ENCODE measurements at places on chromosomes 5 and 9. TPM values are rescaled to one million over a fixed set of nuclear protein-coding genes. Genes with fewer than 3 reads are reported as not detected.

The IFNA13 gene
- total RNA-seq = not detected

The IFNA21 gene
- total RNA-seq = not detected

The FEM1C gene
- total RNA-seq = 32.0 TPM

The ARHGEF39 gene
- 2.2 TPM for total RNA-seq

The QSOX2 gene
- 4.7 TPM for total RNA-seq

The PDE6A gene
- total RNA-seq = not detected

The SPINK7 gene
- total RNA-seq = 0.89 TPM

The LCN2 gene
- 1.4 TPM for total RNA-seq

The IL33 gene
- 76.6 TPM for total RNA-seq

The GDA gene
- not detected for total RNA-seq

The ADAMTSL2 gene
- total RNA-seq = 2.0 TPM

The PPP6C gene
- total RNA-seq = 28.5 TPM

The PRRC1 gene
- total RNA-seq = 27.2 TPM

The SLCO6A1 gene
- total RNA-seq = not detected

All from gastroesophageal sphincter (tissue), 4 donors.